Kidney epithelial cell (primary cell): ENCODE measurements at places on chromosomes 5 and 9. TPM values are rescaled to one million over a fixed set of nuclear protein-coding genes. Genes with fewer than 3 reads are reported as not detected.

GRCh38 chr9:78664370-78664769, 367.4 kb downstream of the PSAT1 start:
- DNase-seq: no peak

GRCh38 chr5:9239626-9240025, 306.2 kb downstream of the SEMA5A start:
- no peak for DNase-seq

- no peak for DNase-seq
These were observed 442.4 kb downstream of the KIF4B start for GRCh38 chr5:155455791-155456514.

GRCh38 chr9:134317790-134318414, 8.4 kb upstream of the RXRA start:
- DNase-seq: no peak

- no peak for DNase-seq
These were observed 590.9 kb downstream of the PRELID2 start for GRCh38 chr5:145244251-145244650.

BTNL8 gene
- not detected in 2 replicates for total RNA-seq
